ENCODE measurements at places on chromosomes 13 and 19. TPM values are rescaled to one million over a fixed set of nuclear protein-coding genes. Genes with fewer than 3 reads are reported as not detected.

LGALS4 gene
- 1.6 TPM for total RNA-seq

FAAP24 gene
- 10.7 TPM for total RNA-seq

GRCh38 chr13:27712421-27712820, 79.9 kb upstream of the GSX1 start:
- H3K4me3 ChIP-seq, result no peak overlapping the region
- no peak for DNase-seq
- peaks cover 27% of the 10 kb centered on the region for H3K27me3 ChIP-seq
- no peaks in the 10 kb centered on the region for H3K36me3 ChIP-seq
- H3K27ac ChIP-seq, result no peak overlapping the region

LGI4 gene
- total RNA-seq, result not detected

DNA sequence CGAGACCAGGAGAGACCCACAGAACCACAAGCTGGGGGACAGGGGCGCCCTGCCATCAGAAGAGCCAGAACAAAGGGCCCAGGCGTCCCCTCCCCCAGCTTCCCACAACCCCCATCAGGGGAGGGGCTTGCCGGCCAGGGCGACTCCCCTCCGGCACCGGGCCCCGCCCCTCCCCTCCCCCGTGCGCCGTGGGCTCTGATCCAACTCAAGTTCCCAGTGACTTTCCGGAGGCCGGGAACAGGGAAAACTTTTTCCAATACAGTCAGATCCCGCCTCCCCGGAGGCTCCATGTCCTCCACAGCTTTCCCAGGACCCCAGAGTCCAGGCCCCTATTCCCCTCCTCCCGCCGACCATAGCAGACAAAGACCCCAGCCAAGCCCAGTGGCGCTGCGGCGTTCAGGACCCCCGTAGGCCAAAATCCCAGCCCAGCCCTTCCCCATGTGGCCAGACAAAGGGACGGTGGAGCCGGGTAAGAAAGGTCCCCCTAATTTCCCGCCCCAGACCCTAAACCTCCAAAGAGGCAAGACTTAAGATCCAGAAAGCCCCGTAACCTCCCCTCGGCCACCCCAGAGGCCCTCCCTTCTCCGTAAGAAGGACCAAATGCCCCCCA, 673 bp downstream of the TEAD2 start:
- H3K4me1 ChIP-seq, result peaks cover 4% of the 10 kb centered on the region
- no peak overlapping the region for H3K27ac ChIP-seq
- no peak for DNase-seq
- H3K4me3 ChIP-seq, result no peak overlapping the region

- DNase-seq, result no peak
- no peaks in the 10 kb centered on the region for H3K27me3 ChIP-seq
- peaks cover 4% of the 10 kb centered on the region for H3K36me3 ChIP-seq
- H3K27ac ChIP-seq, result peak overlapping the region; percentile 96
- H3K4me1 ChIP-seq, result peaks cover 62% of the 10 kb centered on the region
- H3K4me3 ChIP-seq, result peak overlapping the region; percentile 46
These were observed 69.2 kb upstream of the TM9SF2 start for GRCh38 chr13:99431927-99432608.

DNA sequence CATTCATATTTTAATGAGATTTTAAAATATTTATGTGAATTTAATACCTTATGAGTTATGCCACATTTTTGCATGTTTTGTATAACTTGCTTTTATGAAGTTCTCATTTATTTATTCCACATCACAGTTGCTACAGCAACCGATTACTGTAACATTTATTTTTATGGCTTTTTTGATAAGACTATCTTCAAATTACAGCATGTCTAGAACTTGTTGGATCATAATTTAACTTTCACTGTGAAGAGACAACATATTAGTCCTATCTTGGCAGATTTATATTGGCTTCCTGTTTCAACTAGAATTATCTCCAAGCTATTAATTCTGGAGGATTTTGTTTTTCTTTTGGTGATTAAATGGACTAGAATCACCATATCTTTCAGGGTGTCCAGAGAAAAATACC, 793.7 kb upstream of the SLITRK5 start:
- no peaks in the 10 kb centered on the region for H3K27me3 ChIP-seq
- no peaks in the 10 kb centered on the region for H3K36me3 ChIP-seq
- no peak overlapping the region for H3K4me3 ChIP-seq
- no peak overlapping the region for H3K27ac ChIP-seq

GRCh38 chr13:27534981-27535380, 84.6 kb upstream of the MTIF3 start:
- peaks cover 9% of the 10 kb centered on the region for H3K27me3 ChIP-seq
- no peaks in the 10 kb centered on the region for H3K36me3 ChIP-seq
- no peaks in the 10 kb centered on the region for H3K4me1 ChIP-seq
- no peak overlapping the region for H3K27ac ChIP-seq
